Activated CD4-positive, CD25-positive, alpha-beta regulatory T cell (primary cell): ENCODE measurements at places on chromosomes 6 and 20.

- no peak for DNase-seq
Observed at GRCh38 chr6:147758303-147758702, 249.8 kb downstream of the SAMD5 start.

- DNase-seq: no peak
Observed at GRCh38 chr6:46605091-46605797, 47.4 kb downstream of the CYP39A1 start.

GRCh38 chr20:58627212-58628072 is 23.6 kb upstream of the STX16 start:
- no peak for DNase-seq

- no peak for DNase-seq
Observed at GRCh38 chr6:44117397-44118128, 9.7 kb downstream of the MRPL14 start.

DNA sequence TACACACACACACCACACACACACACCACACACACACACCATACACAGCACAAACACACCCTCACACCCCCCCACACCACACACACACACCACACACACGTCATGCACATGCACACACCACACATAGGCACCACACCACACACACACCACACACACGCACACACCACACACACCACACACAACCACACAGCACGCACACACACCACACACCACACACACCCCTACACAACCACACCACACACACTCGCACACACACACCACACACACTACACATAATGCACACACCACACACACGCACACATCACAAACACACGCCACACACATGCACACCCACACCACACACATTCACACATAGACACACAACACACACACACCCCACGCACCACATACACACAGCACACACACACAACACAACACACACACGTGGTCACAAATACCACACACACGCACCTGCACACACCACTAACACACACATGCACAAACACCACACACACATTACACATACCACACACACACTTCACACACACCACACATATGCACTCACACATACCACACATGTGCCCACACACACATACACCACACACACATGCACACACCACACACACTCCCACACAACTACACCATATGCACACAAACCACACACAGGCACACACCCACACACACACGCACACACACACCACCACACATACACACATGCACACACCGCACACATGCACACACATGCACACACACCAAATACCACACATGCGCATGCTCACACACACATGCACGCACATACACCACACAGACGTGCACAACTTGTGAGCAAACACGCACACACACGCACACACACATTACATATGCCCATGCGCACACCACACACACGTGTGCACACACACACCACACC is 9.4 kb upstream of the ACSS1 start:
- DNase-seq: no peak

GRCh38 chr20:46366826-46367225 is 39.6 kb downstream of the ELMO2 start:
- DNase-seq: no peak

DNA sequence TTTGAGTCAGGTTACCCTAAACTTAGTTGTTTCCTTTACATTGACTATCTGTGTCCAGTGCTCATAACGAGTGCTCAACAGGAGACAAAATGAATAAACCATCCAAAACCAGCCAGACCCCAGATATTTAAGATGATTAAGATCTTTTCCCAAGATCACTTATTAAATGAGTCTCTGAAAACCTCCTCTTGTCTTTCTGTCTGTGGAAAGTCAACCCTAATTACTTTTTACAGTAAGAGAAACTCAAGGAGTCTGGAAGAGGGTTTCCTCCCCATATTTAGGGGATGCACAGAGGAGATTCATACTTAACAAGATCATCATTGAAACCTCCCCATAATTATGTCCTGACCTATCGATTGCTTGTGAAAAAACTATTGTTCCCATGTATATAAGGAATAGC is 84.0 kb downstream of the CAP2 start:
- DNase-seq: no peak

- no peak for DNase-seq
Observed at GRCh38 chr20:5402903-5403531, 86.3 kb upstream of the PROKR2 start.

DNA sequence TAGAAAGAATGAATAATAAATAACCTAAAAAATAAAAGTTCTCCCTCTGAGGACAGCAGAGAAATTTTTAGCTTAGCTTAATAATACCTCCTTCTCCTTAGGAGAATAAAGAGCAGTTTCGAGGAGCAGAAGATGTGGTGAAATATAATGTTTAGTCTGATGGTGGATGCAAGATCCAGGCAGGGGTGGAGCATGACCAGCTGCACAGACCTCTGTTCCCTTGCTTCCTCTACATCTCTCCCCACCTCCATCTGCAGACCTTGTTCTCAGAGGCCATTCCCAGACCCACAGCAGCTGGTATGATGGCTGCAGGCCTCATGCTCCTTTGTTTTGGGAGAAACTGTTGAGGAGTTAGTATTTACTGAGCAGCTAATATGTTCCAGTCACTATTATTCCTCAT is 1.5 kb downstream of the BTN3A2 start:
- no peak for DNase-seq

GRCh38 chr6:38493931-38494547 is 145.7 kb downstream of the BTBD9 start:
- peak; percentile 73 for DNase-seq

- DNase-seq: no peak
Observed at GRCh38 chr6:71203206-71203605, 85.4 kb upstream of the OGFRL1 start.

DNA sequence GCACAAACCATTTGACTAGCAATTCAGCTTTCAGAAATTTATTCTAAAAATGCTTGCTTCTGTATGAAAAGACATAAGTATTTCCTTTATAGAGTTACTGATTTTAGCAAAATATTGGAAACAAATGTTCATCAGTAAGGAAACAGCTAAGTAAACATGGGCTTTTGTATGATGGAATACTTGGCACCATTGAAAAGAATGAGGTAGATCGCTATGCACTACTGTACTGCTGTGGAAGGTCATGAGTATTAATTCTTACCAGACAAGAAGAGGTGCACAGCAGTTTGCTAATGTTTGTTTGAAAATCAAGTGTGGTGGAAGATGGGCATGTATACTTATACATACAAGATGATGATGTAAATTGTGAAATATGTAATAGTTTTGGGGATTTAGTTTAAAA is 73.0 kb downstream of the FARS2 start:
- DNase-seq: no peak

DNA sequence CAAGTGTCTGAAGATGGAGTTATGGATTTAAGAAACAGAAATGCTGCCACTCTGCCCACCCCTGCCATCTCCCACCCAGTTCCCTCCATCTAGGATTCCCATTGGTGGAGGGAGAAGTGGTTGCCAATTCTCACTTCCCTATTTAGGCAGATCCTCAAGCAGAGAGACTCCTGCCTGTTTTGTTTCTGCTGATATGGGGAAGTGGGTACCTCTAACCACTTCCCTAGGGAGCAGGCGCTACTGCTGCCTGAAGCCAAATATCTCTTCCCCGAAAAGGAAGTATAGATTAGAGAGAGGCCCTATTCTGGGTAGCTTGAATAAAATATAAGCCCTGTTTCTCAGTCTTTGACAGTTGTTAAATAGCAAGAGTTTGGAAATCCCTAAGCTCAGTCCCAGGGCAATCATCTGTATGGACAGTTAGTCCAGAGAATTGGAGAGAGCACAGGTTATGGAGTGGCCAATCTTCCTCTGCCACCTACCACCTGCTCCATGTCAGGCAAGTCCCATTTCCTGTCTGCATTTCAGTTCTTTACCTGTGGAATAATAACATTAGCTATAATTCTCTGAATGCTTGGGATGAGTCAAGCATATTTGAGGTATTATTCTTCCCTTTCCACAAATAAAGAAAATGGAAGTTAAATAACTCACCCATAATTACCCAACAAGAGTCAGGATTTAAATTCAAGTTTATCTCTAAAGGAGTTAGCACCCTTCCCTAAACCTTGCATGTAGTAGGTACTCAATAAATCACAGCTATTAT is 2.6 kb upstream of the ADGB start:
- DNase-seq: no peak

- DNase-seq: no peak
Observed at GRCh38 chr20:50582591-50583234, 72.5 kb downstream of the PTPN1 start.

DNA sequence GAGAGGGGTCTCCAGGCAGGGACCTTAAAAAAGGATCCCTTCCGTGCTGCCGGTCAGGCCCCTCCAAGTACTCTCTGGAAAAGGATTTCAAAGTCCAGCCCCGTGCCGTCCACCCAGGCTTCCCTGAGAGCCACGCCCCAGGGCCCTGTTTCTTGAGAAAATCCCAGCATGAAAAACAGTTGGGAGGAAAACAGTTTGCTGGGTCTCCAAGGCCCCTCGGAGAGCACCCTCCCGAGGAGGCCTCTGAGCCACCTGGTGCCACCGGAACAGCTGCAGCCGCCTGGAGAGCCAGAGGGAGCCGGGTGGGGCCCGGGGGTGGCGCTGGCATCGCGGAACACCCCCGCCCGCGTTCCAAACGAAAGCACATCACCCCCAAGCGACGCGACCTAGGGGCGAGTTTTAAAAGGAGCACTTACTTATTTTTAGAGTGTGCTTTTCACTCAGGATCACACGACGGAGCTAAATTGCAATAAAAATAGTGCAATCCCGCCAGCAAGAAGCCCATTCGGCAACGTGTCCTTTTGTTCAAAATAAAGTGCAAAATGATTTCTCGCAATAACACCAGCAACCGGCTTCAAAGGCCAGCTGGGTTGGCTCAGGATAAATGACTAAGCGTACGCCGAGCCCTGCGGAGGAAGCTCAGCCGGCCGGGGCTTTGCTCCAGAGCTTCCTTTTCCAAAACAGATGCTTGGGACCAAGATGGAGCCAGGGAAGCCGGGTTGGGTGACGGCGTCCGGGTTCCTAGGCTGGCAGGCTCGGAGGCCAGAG is 64.2 kb downstream of the YTHDF1 start:
- DNase-seq: no peak

- DNase-seq: no peak
Observed at GRCh38 chr6:132587424-132587823, 2.1 kb downstream of the TAAR5 start.

GRCh38 chr20:19750907-19751636 is 7.0 kb upstream of the RIN2 start:
- DNase-seq: no peak

GRCh38 chr20:24949756-24950127 is 673 bp downstream of the CST7 start:
- DNase-seq: no peak

- no peak for DNase-seq
Observed at GRCh38 chr6:145151624-145152023, 583.7 kb downstream of the EPM2A start.

DNA sequence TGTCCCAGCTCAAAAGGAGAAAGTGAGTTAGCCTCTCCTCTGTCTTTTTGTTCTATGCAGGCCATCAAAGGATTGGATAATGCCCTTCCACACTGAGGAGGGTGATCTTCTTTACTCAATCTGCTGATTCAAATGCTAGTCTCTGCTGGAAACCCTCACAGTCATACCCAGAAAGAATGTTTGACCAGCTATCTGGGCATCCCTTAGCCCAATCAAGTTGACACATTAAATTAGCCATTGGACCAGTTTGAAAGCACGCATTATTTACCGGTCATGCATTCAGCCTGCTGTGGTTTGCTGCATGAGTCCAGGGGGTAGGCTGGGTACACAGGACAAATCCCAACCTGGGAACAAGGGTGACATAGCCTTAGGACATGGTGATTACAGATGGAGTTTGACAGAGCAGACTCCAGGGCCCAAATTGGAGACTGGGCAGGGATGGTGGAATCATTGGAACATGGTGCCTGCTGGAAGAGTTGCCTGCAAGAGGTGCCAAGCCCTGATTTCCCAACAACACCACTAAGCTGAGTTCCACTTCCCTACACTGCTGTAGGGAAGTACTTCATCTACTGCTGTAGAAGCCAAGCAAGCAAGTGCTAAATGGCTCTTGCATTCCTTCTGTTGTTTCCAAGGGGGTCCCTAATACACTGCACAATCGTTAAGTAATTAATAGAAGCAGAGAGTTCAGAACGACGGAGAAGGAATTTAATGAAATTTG is 87.7 kb downstream of the RNF182 start:
- no peak for DNase-seq

- no peak for DNase-seq
Observed at GRCh38 chr6:48735846-48736245, 624.8 kb upstream of the PTCHD4 start.

GRCh38 chr6:143160015-143160414 is 99.3 kb downstream of the AIG1 start:
- no peak for DNase-seq

DNA sequence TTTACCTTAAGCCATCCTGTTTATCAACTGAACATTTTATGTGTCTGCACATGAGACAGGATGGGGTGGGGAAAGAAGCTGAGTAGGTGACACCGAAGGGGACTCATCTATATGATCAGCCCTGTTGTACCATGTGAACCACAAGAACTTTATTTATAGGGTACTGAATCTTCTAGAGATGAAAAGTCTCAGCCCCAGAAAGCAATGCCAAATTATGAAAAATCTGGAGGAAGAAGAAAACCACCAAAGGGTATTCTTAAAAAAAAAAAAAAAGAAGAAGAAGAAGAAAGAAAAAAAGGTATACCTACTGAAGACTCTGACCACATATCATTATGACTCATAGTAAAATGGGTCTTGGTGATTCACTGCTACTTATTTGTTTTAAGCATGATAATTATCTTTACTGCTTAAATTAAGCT is 39.8 kb upstream of the HBS1L start:
- DNase-seq: no peak

DNA sequence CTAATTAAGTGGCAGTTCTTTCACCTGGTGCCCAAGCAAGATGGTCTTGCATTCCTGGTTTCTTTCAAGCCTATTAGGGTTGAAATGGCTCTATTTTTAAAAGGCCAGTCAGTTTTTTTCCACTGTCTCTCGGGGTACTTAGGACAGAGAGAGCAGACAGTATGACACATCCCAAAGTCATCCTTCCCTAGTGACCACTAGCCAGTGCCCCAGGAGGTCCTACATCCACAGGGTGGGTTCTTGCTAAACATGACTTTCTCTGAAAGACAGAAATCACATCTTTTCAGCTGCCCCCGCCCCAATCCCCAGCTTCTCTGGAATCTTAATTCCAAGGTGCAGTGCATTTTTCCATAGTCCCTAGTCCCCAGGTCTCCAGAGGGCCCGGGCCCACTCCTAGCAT is 192.4 kb downstream of the SLC24A3 start:
- DNase-seq: no peak

- DNase-seq: no peak
Observed at GRCh38 chr6:108799354-108799717, 48.9 kb upstream of the ARMC2 start.

- DNase-seq: no peak
Observed at GRCh38 chr20:36998652-36999051, 47.1 kb upstream of the SAMHD1 start.

- DNase-seq: peak; percentile 13
Observed at GRCh38 chr6:155177363-155177961, 86.4 kb upstream of the CLDN20 start.

DNA sequence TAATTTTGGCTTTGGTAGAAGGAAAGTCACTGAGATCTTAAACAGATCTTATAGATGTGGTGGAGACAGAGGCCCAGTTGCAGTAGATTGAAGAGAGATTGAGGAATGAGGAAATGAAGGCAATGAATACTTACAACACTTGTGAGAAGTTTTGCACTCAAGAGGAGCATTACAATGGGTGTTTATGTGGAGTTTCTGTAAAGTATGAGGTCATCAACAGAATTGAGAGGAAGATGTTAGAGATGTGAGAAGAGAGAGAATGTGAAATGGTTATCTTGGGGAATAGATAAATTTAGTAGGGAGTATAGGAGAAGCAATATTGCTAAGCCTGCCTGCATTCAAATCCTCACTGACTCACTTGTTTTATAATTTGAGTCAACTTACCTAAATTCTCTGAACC is 83.4 kb downstream of the GFRAL start:
- DNase-seq: no peak
